ENCODE measurements at places on chromosomes 5 and 9.

- no peak for DNase-seq
Measured at GRCh38 chr5:61178702-61179101, 16.4 kb upstream of the SMIM15 start.

GRCh38 chr5:151234476-151235238 is 10.8 kb upstream of the CCDC69 start:
- DNase-seq: no peak

DNA sequence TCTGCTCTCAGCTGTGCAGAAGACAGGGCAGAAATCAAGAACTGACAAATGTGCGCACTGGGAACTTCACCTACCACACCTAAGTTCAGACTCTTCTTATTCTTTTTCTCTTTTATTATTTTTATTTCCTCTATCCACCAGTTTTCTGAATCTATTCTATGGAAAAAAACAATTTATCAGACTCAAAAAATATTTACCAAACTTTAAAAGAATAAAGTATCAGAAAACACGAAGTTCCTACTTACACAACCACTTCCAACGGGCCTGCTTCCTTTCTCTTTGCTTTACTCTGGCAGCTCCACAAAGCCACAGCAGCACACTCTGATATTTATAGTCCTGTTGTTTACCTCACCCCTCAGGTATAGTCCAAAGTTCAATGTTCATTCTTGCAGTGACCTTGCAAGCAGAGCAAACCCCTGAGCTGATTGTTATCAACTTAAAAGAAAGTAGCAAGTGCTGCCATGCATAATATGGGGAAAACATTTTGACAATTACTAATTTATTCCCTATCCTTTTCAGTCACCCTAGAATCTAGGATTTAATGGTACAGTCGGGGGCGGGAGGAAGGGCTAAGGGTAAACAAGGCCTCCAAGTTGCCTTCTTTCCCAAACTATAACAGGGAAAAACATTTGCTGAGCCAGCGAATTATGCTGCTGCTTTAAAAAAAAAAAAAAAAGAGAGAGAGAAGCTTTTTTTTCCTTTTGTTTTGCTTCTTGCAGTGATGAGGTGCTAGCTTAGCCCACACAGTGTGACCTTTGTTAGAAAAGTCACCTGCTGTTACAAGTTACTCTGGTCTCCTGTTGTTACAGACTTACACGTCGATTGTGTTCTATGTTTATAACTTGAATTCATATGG is at the start of gene SELENOP:
TSS of gene SELENOP (minus strand) at position 302 of the 856 bp plus-strand sequence. CDS start 3,539 bp downstream, outside the sequence.
- DNase-seq: no peak

DNA sequence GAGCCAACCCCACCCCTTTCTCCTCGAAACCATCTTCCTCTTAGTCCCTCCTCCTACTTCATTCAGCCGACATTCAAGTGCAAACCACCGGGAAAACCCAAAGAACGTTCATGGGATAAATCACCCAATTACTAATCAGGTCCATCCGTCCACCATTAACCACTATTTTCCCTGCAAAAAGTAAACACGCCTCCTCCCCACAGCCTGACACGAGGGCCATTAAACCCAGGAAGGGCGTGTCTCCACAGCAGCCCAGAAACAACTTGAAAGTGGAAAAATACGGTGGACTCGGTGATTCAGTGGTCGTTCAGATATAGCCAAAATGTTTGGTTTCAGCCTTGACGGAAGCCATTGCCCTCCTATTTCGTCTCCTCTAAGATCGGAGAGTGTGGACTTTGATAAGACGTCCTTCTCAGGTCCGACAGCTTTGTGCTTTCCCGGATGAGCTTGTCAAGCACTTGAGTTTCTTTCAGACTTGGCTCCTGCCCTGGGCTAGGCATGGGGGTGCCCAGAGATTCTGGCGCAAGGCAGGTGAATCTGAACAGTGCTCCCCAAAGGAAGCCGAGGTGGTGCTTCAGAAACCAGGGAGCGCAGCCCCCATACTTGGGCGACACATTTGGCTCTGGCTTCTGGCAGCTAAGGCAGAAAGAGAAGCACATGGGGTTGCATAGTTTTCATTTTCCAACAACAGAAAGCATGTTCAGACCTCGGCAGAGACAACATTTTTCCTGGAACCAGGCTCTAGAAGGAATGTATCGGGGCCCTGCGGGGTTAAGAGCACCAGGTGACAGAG is 56.6 kb downstream of the SMIM23 start:
- DNase-seq: no peak

DNA sequence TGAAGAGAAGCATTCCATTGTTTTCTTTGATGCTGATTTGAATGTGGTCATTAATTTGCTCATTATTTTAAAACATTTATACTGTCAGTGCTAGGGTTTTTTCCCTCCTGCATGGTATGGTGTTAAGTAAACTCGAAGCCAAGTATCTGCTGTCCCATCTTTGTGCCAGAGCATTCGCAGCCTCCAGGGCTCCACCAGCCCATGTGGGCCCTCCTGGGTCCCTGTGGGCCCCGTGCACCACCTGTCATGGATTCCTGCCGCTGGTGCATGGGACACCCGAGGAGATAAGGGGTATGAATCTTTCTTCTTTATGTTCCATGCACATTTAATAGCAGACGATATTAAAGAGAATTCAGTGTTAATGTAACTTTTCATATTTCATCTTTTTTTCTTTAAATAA is 95.1 kb downstream of the TRIO start:
- no peak for DNase-seq

- no peak for DNase-seq
Measured at GRCh38 chr9:127854184-127854806, at the start of gene ENG. Gene ENG, minus strand, starts transcription at chr9:127854658. Its CDS starts 303 bp downstream, at chr9:127854355.

DNA sequence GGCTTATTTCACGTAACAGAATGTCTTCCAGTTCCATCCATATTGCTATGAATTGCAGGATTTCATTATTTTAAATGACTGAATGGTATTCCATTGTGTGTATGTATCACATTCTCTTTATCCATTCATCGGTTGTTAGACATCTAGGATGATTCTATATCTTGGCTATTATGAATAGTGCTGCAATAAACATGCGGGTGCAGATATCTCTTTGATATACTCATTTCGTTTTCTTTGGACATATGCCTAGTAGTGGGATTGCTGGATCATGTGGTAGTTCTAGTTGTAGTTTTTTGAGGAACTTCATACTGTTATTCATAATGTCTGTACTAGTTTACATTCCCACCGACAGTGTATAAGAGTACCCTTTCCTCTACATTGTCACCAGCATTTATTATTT is 460.5 kb downstream of the MAN2A1 start:
- DNase-seq: no peak

DNA sequence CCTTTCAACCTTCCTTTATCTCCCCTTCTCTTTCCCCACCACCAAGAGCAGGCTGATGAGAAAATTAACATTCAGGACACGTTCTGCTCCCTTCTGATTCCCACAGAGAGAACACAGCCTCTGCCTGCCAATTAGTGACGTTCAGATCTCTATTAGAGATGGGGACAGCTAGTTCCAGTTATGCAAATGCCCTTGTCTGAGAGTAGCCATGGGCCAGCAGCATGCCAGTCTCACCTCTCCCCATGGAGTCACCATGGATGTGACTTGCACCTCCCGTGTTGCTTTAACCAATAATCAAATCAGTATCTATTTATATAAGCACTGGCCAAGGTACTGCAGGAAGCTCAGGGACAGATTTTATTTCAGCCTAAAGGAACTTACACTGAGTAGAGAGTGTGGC is 61.3 kb downstream of the KCNIP1 start:
- DNase-seq: no peak

DNA sequence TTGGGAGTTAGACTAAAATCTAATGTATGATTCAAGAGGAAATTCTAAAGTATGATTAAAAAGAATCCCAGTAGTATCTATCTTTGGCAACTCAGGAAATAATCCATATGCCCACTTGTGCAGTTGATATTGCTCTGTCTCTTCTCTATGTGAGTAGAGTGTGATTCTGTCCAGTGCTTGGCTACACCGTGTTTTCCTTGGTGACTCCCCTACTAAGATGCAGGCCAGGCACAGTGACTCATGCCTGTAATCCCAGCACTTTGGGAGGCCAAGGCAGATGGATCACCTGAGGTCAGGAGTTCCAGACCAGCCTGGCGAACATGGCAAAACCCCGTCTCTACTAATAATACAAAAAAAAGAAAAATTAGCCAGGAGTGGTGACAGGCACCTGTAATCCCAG is 495.4 kb downstream of the MAT2B start:
- DNase-seq: no peak

- DNase-seq: no peak
Measured at GRCh38 chr9:19410594-19410993, 1.8 kb downstream of the ACER2 start.

GRCh38 chr9:69054989-69055388 is 19.4 kb downstream of the FXN start:
- DNase-seq: no peak

DNA sequence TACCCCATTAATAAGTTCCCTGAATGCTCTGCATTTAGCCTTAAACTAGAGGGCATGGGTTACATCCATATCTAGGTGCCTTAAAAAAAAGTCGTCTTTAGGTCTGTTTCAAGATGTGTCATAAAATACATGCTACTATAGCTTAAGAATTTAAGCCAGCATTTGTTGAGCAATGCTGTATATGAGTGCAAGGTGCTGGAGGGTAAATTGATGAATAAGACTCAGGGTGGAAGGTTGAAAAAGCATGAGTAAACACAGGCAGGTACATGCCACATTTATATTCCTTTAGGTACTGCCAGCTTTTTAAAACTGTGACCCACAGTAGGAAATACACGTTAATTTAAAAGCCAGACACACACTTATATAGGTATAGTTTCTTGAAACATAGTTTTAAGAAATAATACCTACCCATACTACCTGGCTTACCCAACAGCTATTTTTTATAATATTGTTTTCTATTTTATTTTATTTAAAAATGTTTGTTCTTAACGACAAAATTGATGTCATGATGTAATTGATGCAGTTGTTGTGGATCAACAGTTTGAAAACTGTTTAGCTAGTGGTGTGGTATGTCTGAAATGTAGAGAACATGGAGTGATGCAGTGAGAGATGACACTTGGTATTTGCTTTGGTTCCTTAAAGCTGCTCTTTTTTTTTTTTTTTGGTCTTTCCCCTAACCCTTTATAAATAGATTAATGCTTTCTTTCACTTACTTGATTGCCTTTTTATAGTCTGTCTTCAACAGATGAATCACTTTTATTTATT is 3.9 kb downstream of the HMGCR start:
- no peak for DNase-seq

DNA sequence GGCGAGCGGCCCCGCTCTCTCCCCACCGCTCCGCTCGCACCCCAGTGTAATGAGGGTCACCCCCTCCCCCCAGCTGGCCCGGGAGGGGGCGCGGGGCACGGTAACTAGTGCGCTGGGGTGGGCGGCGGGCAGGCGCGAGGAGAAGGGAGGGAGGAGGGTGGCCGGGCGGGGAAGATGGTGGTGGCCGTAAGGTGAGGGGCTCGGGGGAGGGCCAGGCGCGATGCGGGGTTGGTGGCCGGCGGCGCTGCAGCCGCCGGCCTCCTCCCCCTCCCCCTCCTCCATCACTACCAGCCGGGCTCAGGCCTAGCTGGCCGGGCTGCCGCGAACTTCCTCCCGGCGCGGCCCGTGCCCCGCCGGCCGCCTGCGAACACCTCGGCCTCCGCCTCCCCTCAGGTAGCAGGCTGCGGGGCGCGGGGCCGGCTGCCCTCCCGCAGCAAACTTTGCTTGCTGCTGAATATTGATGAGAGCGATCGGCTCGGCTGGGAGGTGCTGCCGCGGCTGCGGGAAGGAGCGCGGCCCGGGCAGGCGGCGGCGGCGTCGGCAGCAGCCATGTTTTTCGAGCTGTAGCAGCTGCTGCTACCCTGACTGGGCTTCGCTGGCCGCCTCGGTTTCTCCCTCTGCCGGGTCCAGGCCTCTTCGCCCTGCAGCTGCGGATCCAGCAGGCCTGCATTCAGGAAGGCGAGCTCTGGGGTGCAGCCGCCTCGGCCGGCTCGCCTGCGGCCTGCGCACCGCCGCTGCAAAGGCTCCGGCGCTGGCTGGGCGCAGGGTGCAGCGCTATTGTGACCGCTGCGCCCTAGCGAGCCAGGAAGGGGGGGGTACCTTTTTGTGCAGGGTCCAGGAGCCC is 502 bp downstream of the NSD1 start:
- DNase-seq: peak; percentile 76

DNA sequence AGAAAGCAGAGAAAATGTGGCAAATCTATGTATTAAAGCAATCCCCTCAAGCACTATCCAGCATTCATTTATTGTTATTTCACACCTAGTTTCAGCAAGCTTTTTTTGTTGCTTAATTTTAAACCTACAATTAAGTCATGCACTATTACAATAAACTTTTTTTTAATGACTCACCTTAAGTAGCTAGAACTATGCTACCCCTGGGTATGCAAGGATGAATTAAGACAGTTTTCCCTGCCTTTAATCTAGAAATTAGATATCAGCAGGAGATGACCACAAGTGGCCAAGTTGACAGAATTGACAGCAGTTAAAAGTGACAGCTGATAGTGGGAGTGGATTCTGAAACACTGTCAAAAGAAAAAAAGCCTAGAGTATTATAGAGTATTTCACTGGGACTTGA is 20.0 kb downstream of the ITGA1 start:
- no peak for DNase-seq

DNA sequence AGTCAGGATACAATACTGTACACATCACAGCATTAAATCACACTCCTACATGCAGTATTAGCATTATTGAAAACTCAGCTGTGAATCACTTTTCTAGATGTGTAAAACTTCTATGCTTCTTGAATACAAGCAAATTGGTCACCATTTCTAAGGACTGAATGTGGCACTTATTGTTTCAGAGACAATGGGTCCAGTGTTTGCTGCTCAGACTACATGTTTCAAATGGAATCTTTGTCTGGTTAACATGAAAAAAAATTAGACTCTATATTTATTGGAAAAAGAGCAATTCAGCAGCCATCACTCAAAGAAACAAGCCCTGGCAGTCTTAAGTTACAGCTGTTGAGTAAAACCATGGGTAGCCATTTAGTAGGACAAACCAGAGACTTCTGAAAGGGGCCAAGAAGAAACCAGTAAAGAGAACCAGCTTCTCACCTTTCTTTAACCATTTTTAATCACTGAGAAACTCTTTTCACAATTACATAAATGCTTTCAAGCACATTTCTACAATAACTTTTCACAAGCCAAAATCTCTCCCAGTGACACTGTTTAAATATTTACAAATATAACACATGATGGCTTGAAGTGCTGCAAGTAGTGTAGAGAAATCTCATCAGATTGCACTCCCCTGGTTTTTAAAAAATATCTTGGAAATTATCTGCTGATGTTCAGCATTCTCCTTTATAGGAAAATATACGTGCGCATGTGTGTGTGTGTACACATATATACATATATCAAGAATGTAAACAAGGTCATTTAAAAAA is 35.2 kb downstream of the OR2K2 start:
- DNase-seq: no peak

DNA sequence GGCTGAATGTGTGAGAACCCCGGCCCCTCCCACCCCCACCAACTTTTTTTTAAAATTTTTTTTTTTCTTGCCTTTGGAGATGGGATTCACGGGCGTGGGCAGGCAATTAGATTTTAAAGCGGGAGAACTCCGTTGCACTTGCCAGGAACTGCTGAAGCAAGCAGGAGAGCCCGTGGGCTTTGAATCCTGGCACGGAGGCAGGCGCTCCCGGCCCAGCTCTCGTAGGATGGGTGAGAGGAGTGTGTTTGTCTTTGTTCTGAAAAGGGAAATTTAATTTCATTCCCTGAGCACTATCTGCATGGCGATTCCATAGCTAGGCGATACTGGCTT is 54.3 kb upstream of the BOD1 start:
- DNase-seq: no peak

- no peak for DNase-seq
Measured at GRCh38 chr5:149852641-149853330, 91.8 kb downstream of the PDE6A start.

Measured in type B pancreatic cell (in vitro differentiated cells).